ENCODE measurements at places on chromosomes 6 and 20. TPM values are rescaled to one million over a fixed set of nuclear protein-coding genes. Genes with fewer than 3 reads are reported as not detected.

Gene FNDC11
- 0.36 TPM for polyA plus RNA-seq

Gene BPI
- 3.5 TPM for polyA plus RNA-seq

Gene FKBP5
- 111 TPM for polyA plus RNA-seq

Gene C6orf141
- polyA plus RNA-seq: 2.5 TPM

Gene MUC21
- polyA plus RNA-seq: 0.05 TPM

Gene TREML2
- polyA plus RNA-seq: 0.89 TPM

Gene GHRH
- polyA plus RNA-seq: not detected

Gene TCF21
- polyA plus RNA-seq: 0.78 TPM

Gene DPPA5
- not detected for polyA plus RNA-seq

Gene ZC3H12D
- 0.30 TPM for polyA plus RNA-seq

Gene HAO1
- not detected for polyA plus RNA-seq

Gene COL11A2
- 0.28 TPM for polyA plus RNA-seq

Gene PPIL6
- 0.34 TPM for polyA plus RNA-seq

Gene DOK5
- polyA plus RNA-seq: 3.2 TPM

Gene BEND3
- polyA plus RNA-seq: 0.45 TPM

Gene PACRG
- polyA plus RNA-seq: 4.8 TPM

Gene NOX3
- not detected for polyA plus RNA-seq

Gene SEL1L2
- 0.89 TPM for polyA plus RNA-seq

Gene MACROD2
- polyA plus RNA-seq: 0.56 TPM

Gene JPH2
- 0.43 TPM for polyA plus RNA-seq

Gene EPB41L2
- polyA plus RNA-seq: 10.1 TPM

Gene OTOR
- not detected for polyA plus RNA-seq

Gene MOCS1
- 25.4 TPM for polyA plus RNA-seq

Gene HS3ST5
- not detected for polyA plus RNA-seq

Gene OR2H1
- polyA plus RNA-seq: not detected

Gene HLA-DPB1
- 49.8 TPM for polyA plus RNA-seq

Gene HDDC2
- polyA plus RNA-seq: 35.5 TPM

Gene DUSP15
- polyA plus RNA-seq: 1.5 TPM

Gene SAMD3
- polyA plus RNA-seq: not detected

Gene KCNK5
- polyA plus RNA-seq: 10.6 TPM

Gene RNF39
- polyA plus RNA-seq: not detected

Gene HLA-DOA
- 3.3 TPM for polyA plus RNA-seq

Gene VSTM2L
- polyA plus RNA-seq: 0.90 TPM

Gene GJE1
- not detected for polyA plus RNA-seq

Gene SLPI
- 109 TPM for polyA plus RNA-seq

Gene PGK2
- polyA plus RNA-seq: not detected

Gene MEI4
- polyA plus RNA-seq: 0.41 TPM

Gene SLC2A10
- 6.7 TPM for polyA plus RNA-seq

Gene GPSM3
- 71.0 TPM for polyA plus RNA-seq

Gene OPRL1
- polyA plus RNA-seq: 1.2 TPM

Gene C6orf62
- 48.3 TPM for polyA plus RNA-seq

Gene RAB23
- 1.0 TPM for polyA plus RNA-seq

Gene ARMH2
- polyA plus RNA-seq: not detected

Gene ADGRF5
- 21.3 TPM for polyA plus RNA-seq

Gene ZNF311
- polyA plus RNA-seq: 0.61 TPM

Gene SRMS
- not detected for polyA plus RNA-seq

Gene SLC22A16
- polyA plus RNA-seq: 0.21 TPM

Gene TINAG
- not detected for polyA plus RNA-seq

Gene HSPA1B
- polyA plus RNA-seq: 501 TPM

Gene NMBR
- not detected for polyA plus RNA-seq

Gene ESF1
- polyA plus RNA-seq: 13.2 TPM

Gene ECT2L
- not detected for polyA plus RNA-seq

Gene POFUT1
- 18.8 TPM for polyA plus RNA-seq

Gene TREM2
- polyA plus RNA-seq: not detected

Gene FBXO30
- polyA plus RNA-seq: 3.1 TPM

Gene ADAM33
- polyA plus RNA-seq: 24.2 TPM

Data from adipose tissue (tissue), 3 donors.